ENCODE measurements at places on chromosomes 3 and 15. TPM values are rescaled to one million over a fixed set of nuclear protein-coding genes. Genes with fewer than 3 reads are reported as not detected.
A peak's percentile ranks its signal among the peaks of the same experiment; 100 is the strongest.

- DNase-seq: no peak
Observed at GRCh38 chr3:185151101-185151963, 1.5 kb downstream of the C3orf70 start.

DNA sequence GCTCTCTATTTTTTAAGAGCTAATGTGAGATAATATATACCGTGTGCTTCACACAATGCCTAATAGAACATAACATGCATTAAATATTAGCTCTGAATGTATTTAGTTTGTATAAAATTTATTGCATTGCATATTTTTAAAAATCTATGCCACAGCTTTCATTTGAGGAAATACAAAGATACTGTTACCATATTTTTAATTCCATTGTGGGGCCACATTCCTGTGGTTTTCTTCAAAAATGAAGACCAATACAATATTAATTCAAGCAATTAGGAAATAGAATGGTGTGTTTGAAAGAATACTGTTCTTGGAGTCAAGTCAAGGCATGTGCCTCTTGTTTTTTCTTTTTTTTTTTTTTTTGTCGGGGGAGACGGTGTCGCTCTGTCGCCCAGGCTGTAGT is 95.4 kb upstream of the CADPS start:
- no peak for DNase-seq

RTP3 gene
- not detected for polyA plus RNA-seq

DNA sequence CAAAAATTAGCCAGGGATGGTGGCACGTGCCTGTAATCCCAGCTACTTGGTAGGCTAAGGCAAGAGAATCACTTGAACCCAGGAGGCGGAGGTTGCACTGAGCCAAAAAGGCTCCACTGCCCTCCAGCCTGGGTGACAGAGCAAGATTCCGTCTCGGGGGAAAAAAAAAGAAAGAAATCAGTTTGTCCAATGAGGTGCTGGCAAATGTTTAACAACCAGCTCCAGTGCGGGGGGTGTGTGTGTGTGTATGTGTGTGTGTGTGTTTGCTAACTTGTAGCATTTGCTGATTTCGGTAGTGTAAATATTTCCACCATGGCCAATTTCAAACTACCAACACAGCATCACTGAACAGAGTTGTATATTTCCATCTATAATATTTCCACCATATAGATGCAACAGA is 23.8 kb upstream of the IDH2 start:
- DNase-seq: no peak

DNA sequence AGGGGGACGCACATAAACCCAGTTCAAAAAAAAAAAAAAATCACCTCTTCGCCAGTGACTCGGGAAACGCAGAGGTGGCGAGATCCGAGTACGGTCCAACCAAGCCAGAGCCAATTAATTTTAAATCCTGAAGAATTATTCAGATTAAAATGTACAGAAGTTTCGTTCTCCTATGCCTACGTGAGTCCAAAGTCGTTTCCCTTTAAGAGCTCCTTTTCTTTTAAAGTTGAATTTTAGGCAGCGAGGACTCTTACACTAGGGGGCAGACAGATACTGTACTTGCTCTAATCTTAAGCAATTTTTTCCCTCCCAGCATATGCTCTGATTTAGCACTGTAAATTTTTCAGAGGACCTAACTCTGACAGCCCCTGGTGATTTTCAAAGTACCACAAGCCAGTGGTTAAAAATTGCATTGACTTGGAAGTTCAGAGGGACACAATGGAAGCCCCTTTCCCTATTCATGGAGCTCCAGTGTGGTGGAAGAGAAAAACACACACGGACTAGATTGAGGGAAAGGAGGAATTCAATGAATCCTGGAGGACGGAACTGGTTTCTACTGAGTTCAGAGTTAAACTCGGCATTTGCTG is 3.3 kb upstream of the NR2F2 start:
- DNase-seq: peak; percentile 94

DNA sequence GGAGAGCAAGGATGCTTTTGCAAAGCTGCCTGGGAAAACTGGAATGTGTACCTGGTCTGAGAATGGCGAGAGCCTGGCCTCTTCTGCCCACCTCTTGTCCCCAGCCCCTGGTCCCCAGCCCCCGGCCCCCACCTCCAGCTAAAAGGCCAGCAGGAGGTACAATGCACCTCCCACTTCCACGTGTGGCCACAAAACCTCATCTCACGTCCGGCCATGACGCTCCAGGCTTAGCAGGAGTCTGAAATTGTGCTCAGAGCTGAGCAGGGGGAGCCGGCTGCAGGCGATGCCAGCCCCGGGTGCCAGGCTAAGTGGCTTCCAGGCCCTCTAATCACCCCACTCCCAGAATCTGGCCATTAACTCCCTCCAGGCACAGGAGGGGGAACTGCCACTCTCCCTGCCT is 83.1 kb upstream of the PRR20G start:
- no peak for DNase-seq
